ENCODE measurements at places on chromosomes 1 and 21.

GRCh38 chr1:179882253-179883039, at the start of gene TOR1AIP1:
Gene TOR1AIP1 (plus strand): TSS chr1:179882285. CDS start chr1:179882503, 218 bp downstream.
- DNase-seq = peak; percentile 99

- DNase-seq = no peak
Observed at GRCh38 chr1:209406168-209406567, 177.3 kb upstream of the CAMK1G start.

DNA sequence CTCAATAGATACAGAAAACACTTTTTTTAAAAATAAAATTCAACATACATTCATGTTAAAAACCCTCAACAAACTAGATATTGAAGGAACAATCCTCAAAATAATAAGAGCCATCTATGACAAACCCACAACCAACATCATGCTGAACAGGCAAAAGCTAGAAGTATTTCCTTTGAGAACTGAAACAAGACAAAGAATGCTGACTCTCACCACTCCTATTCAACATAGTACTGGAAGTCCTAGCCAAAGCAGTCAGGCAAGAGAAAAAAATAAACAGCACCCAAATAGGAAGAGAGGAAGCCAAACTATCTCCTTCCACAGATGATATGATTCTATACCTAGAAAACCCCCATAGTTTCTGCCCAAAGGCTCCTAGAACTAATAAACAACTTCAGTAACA, 46.2 kb upstream of the IVNS1ABP start:
- DNase-seq = no peak

- DNase-seq = no peak
Observed at GRCh38 chr21:32481875-32482408, 69.4 kb downstream of the EVA1C start.

- DNase-seq = no peak
Observed at GRCh38 chr1:22591576-22591975, 28.3 kb downstream of the EPHA8 start.

- DNase-seq = no peak
Observed at GRCh38 chr21:26140164-26140579, 30.4 kb downstream of the APP start.

Data from stimulated activated naive CD8-positive, alpha-beta T cell treated with anti-CD3 and anti-CD28 coated beads, Interleukin-15, amount 100 ng/mL, for 72 hours (primary cell).